Activated CD4-positive, alpha-beta memory T cell treated with anti-CD3 and anti-CD28 coated beads, Interleukin-2, amount 10 ng/mL, durations not matched to agents 7 days and 5 days (primary cell): ENCODE measurements at places on chromosomes 1 and 21. TPM values are rescaled to one million over a fixed set of nuclear protein-coding genes. Genes with fewer than 3 reads are reported as not detected.

The CASQ1 gene
- not detected for total RNA-seq

The CAPN8 gene
- total RNA-seq: 0.13 TPM

The HORMAD1 gene
- total RNA-seq: 0.30 TPM

The CGN gene
- 0.43 TPM for total RNA-seq

The CHIT1 gene
- total RNA-seq: 0.15 TPM

The LCA5L gene
- total RNA-seq: not detected

The TTC22 gene
- total RNA-seq: 19.8 TPM

The OR14C36 gene
- not detected for total RNA-seq

The IL19 gene
- total RNA-seq: not detected

The RASAL2 gene
- total RNA-seq: not detected

The OR2T11 gene
- not detected for total RNA-seq

The MCOLN3 gene
- total RNA-seq: 2.4 TPM

The CHI3L1 gene
- total RNA-seq: not detected

The CD48 gene
- 403 TPM for total RNA-seq

The PRMT2 gene
- total RNA-seq: 97.3 TPM

The KCNJ15 gene
- total RNA-seq: not detected

The IFNLR1 gene
- 6.1 TPM for total RNA-seq

The CFAP74 gene
- total RNA-seq: not detected

The KIAA0040 gene
- total RNA-seq: 80.2 TPM

The HPDL gene
- total RNA-seq: 5.5 TPM

The PDE4B gene
- total RNA-seq: 48.0 TPM
